ENCODE measurements at places on chromosomes 11 and 22.

- no peak for DNase-seq
Measured at GRCh38 chr11:59195586-59195985, 17.1 kb downstream of the MPEG1 start.

DNA sequence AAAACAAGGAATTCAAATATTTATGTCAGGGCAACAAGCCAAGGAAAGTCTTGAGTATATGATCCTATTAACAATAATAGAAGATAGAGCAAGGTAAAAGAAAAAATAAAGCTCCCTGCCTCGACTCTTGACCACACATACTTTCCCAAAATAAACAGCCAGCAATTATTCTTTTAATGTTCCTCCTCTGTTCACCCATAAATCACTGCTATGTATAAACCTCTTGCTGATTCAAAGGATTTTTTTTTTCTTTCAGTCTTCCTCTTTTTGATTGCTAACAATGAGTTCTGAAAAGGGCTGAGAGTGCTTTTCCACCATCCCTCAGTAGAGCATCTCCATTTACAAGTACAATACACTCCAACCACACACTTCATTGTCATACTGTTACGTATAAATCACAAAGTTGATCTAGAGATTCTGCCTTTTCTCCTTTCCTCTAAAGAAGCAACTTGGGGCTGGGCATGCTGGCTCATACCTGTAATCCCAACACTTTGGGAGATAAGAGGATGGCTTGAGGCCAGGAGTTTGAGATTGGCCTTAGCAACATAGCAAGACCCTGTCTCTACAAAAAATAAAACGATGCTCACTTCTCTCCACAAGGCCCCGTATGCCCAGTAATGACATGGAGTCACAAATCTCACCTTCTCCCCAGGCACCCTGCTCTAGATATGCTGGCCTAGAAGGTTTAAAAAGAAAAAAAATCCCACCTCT is 24.0 kb downstream of the RAB30 start:
- DNase-seq, result no peak

- no peak for DNase-seq
Measured at GRCh38 chr22:41940832-41941765, 5.9 kb downstream of the CENPM start.

DNA sequence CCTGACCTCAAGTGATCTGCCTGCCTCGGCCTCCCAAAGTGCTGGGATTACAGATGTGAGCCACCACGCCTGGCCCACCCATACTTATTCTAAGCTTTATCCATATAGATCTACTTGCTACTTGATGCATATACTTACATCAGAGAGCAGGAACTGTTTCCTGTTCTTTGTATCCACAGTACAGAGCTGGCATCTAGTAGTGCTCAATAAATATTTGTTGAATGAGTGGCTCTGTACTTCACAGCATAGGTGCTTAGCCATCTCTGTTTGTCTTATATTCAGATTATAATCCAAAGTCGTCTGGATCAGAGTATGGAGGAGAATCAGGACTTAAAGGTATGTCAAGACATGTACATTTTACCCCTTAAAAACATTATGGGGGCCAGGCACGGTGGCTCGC is 38.6 kb upstream of the DLAT start:
- DNase-seq, result no peak

DNA sequence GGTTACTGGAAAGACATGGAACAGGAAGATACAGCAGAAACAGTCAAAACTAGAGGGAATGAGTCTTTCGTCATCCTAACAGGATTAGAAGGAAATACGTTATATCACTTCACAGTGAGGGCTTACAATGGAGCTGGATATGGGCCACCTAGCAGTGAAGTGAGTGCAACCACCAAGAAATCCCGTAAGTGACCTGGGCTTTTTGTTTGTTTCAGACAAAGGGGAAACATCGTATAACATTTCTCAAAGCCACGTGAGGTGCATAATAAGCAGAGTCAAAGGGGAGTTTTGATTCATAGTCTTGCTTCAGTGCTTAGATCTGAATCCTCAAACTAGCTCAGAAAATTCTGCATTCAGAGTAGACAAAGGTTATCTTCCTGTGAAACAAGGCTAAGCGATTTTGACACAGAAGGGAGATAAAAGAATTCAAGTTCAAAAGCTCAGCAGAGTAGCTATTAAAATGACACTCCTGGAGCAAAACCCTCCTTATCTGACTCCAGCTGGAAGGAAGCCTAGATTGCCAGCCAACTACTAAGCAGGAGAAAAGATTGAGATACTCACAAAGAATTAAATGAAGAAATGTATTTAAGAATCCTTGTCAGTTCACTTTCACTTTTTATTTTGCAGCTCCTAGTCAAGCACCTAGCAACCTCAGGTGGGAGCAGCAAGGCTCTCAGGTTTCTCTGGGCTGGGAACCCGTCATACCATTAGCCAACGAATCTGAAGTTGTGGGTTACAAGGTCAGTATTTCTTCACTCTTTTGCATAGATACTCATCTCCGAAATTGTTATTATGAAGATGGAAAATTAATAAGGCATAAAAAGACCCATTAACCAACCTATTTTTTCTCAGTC is 346.4 kb upstream of the ARHGAP42 start:
- no peak for DNase-seq

DNA sequence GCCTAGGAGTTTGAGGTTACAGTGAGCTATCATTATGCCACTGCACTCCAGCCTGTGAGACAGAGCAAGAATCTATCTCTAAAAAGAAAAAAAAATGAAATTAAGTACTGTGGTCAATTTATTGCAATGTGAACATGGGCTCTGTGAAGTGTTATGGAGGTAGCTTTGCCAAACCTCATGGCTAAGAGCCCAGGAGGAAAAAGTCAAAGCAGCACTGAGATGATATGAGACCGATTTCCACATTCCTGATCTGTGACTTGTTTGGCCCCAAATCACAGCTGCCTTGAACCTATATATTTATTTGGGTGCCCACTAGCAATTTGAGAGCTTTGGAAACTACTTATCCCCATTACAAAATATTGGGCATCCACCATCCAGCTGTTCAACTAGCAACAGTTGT is 29.8 kb upstream of the TMEM135 start:
- no peak for DNase-seq

DNA sequence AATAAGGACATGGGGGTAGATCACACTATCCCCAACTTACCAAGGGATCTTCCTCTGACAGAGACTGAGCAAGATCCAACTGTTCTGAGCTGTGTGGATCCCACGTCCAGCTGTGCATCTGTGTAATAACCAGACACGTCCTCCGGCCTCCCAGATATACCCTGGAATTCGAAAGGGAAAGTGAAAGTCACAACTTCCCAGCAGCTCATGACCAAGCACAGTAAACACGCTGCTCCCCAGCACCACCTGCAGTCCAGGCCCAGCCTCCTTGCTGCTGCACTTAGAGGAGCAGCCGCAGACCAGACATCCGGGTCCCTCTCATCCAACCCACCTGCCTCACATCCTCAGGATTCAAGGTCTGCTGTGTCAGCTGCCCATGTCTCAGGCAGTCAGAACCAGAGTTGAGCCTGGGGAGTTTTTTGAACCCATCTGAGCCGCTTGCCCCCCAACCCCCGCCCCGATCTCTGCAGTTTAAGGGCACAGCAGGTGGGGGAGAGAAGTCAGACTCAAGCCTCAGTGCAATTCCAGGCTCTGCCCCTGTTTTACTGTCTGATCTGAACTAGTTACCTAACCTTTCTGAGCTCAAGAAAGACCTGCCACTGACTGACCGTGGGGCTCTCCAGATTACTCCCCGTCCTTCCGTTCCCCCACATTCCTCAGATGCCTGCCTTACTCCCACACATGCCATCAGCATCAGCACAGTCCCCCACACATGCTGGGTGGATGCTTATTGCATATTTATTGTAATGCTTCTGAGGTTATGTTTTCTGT is at the start of gene APOL2:
TSS of gene APOL2 (minus strand) at position 127 of the 771 bp plus-strand sequence. CDS start 6,365 bp downstream, outside the sequence.
- DNase-seq, result peak; percentile 69

- peak; percentile 72 for DNase-seq
Measured at GRCh38 chr11:117583063-117583801, 213.8 kb downstream of the DSCAML1 start.

DNA sequence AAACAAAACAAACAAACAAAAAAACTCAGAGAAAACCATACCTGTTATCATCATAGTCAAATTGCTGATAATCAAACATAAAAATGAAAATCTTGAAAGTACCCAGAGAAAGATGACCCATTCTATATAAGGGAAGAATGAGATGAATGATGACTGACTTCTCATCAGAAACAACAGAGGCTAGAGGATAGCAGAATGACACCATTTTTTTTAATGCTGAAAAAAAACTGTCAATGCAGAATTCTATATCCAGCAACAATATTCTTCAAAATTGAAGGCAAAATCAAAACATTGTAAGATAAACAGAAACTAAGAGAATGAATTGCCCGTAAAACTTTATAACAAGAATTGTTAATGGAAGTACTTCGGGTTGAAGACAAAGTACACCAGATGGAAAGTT is 122.1 kb downstream of the ENTHD1 start:
- DNase-seq, result no peak

DNA sequence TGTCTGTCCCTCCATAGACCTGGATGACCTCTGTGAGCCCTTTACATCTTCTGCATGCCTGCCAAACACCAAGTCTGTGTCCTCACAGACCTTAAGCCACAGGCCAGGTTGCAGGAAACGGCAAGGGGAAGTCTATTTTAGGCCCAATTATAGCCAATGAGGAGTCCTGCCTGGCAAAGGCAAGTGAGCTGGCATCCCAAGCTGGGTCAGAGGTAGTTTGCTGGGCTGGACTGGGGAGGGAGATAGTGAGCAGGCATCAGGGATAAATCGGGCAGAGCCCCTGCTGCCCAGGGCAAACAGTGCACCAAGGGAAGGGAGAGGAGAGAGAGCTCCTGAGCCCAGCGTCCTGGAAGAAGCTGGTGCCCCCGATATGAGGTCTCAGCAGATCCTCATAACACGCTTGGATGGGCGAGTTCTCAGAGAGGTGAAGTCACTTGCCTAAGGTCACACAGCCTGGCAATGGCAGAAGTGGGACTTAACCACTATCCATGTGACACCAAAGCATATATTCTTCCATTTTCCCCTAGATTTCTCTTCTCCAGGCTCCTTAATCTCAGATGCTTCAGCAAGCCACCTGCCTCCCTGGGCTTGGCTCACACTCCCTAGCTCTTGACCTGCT is 3.7 kb upstream of the RELT start:
- no peak for DNase-seq

GRCh38 chr11:27991736-27992135 is 116.2 kb downstream of the KIF18A start:
- no peak for DNase-seq

DNA sequence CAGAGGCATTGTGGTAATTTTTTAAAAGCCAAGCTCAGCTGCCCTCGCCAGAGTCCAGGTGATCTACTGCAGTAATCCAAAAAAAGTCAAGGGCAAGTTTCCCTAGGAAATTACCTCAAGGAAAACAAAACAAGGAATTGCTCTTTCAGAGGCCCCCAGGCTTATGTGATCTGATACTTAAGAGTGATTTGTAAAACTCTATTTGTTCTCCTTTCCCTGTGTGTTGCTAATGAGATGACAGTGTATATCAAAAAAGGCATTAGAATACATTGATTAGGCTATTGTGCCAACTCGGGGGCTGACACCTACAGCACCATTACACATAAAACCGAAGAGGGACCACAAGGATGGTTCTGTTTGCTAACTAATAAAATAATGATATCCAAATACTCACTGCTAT is 44.5 kb upstream of the CHRM4 start:
- DNase-seq, result no peak

- DNase-seq, result no peak
Measured at GRCh38 chr11:26780376-26781085, 58.7 kb upstream of the SLC5A12 start.

DNA sequence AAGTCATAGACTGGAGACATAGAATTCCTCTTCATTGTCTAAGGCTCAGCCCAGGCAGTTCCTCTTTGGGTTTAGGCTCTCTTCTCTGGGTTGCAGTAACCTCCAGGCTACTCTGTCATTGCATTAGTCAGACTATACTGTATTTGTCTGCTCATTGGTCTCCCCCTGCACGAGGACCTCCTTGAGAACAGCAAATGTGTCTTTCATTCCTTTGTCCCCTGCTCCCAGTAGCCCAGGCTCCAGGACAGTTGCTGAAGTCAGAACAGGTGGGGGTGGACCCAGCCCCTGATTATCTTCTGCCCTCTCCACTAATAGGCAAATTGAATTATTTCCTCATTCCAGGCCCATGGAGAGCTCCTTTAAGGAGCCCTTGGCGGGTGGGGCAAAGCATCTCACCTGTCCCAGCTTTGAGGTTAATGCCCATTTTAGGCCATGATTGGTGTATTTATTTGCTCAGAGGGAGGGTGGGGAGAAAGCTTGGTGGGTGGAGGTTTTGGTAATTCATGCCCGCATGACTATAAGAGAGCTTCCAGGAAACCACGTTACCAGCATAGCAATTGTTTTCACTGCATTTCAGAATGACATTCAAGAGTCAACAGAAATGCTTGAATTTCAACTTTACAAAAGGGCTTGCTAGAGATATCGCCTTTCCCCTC is 40.9 kb downstream of the NAV2 start:
- DNase-seq, result no peak

- DNase-seq, result no peak
Measured at GRCh38 chr11:107151158-107151557, 132.9 kb upstream of the GUCY1A2 start.

DNA sequence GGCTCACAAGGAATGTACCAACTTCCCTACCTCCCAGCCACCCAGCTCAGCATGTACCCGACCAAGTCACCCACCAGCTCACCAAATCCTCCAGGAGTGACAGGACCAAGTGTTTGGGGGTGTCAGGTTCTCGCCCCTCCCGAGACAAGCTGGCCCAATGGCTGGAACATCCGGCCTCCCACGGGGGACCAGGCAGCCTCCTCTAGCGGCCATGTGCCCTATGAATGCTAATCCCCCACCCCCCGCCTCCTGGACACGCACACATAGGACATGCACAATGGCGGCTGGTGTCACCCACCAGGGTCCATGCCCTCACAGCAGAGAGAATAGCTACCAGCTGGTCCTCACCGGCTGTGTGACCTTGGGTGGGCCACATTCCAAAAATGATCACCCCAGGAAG is 151.0 kb downstream of the MN1 start:
- DNase-seq, result no peak

DNA sequence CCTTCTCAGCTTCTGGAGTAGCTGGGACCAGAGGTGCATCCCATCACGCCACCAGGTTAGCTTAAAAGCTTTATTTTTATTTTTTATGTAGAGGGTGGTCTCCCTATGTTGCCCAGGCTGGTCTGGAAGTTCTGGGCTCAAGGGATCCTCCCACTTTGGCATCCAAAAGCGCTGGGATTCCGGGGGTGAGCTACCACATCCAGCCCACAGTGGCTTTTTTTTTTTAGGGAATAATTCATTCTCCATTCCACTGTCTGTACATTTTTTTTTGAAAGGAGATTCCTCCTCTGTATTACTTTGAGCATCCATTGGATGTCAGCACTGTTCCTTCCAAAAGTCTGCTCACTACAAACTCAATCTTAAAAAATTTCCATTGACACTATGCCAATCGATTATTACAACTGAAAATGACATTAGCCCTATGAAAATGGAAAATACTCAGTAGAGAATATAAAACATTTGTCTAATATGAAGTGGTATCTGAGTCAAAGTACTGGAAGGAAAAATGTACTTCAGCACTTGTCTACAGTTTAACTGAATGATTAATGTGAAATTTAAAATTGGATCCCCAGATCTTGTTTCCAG is 1.3 kb upstream of the LPXN start:
- no peak for DNase-seq

GRCh38 chr11:45216901-45217300 is 69.2 kb downstream of the SYT13 start:
- DNase-seq, result no peak

GRCh38 chr11:94549146-94549545 is 5.4 kb downstream of the FUT4 start:
- no peak for DNase-seq

- DNase-seq, result no peak
Measured at GRCh38 chr22:49046546-49047361, 780.9 kb downstream of the BRD1 start.

Data from epithelial cell of proximal tubule (primary cell).